ENCODE measurements at places on chromosomes 6 and 20. TPM values are rescaled to one million over a fixed set of nuclear protein-coding genes. Genes with fewer than 3 reads are reported as not detected.

- DNase-seq = no peak
These were observed 343.6 kb downstream of the FRK start for GRCh38 chr6:115717062-115717461.

- DNase-seq = no peak
These were observed 34.7 kb upstream of the LAMA4 start for GRCh38 chr6:112289038-112289566.

Gene CRISP2
- not detected for total RNA-seq

GRCh38 chr6:53178837-53179432 is 30.3 kb upstream of the GCM1 start:
- no peak for DNase-seq

DNA sequence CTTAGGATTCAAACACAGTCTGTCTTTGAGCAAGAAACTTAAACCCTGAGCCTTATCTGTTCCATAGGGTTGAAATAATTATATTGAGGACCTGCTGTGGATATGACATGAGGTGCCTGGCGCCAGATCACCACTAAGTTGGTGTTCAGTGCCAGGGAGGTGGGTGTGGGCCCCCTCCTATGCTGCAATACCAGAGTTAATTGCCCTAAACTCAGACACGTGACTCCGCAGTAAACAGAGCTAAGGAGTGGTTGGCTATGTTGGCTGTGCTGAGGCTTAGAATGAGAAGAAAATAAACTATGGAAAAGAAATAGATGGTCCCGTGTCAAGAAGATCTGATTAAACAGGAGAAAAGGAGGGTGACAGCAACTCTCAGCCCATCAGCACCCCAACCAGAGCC is 419.4 kb upstream of the JARID2 start:
- DNase-seq = no peak

Gene MATN4
- total RNA-seq = not detected

DNA sequence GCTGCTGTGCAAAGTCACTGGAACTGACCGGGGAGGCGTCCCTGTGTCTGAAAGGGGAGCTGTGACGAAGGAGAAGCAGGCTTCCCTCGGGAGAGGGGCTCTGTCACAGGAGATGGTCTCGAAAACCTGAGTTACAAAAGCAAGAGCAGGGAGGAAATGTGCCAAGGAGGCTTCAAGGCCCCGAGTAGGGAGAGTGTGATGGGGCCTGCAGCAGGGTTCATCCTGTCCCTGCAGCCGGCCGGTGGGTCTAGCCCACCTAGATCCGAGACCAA is 16.7 kb downstream of the DYNLT1 start:
- DNase-seq = no peak

DNA sequence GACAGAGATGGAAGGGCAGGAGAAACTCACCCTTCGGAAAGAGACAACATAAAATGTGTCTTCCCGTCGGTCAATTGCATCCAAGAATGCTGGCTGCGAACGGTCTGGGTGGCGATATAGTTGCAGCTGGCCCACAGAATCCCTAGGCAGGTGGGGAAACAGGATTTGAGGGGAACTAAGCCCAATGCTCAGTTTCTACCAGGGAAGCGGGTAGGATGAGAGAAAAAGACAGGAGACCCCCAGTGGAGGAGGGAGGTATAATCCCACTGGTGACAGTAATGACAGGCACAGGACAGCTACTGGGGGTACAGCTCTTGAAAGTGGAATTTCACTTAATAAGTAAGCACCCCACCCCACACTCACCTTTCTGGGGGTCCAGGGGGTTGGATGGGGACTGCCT is 7.5 kb upstream of the TNXB start:
- DNase-seq = no peak

Gene CLIC5
- total RNA-seq = 3.5 TPM

GRCh38 chr20:60630609-60631008 is 621.5 kb upstream of the CDH4 start:
- no peak for DNase-seq

DNA sequence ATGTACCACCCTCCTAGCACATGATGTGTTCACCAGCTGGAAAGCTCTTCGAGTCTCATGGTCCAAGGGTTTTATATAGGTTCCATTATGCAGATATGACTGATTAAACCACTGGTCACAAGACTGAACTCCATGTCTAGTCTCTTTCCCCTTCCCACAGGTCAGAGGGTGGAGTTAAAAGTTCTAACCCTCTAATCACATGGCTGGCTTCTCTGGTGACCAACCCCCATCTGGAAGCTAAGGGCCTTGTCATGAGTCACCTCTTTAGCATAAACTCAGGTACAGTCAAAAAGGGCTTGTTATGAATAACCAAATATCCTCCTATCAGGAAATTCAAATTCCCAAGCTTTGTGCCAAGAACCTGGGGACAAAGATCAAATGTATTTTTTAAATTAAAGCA is 52.0 kb upstream of the KLHL31 start:
- no peak for DNase-seq

GRCh38 chr6:72589096-72589495 is 32.8 kb upstream of the KCNQ5 start:
- no peak for DNase-seq

GRCh38 chr20:19121463-19121862 is 91.0 kb upstream of the SLC24A3 start:
- no peak for DNase-seq

Gene TCF15
- total RNA-seq = 0.07 TPM

DNA sequence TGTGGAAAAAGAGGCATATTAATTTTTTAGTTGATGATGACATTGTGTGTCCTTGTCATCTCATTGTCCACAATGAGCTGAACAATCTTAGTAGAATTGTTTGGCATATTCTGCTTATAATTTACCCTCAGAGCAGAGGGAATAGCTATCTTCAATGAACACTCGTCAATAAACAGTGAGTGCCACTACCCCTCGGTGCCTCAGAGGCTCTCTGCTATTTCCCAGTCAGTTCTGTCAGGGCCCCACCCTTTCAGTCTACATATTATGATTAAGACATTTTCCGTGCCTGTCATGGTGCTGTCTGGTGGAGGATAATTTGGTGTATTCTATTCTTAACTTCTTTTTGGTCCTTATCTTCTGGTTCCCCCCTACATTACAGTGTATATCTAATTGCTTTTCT is 31.2 kb downstream of the NUS1 start:
- DNase-seq = no peak

- DNase-seq = no peak
These were observed 118.4 kb upstream of the BTBD3 start for GRCh38 chr20:11799281-11799684.

DNA sequence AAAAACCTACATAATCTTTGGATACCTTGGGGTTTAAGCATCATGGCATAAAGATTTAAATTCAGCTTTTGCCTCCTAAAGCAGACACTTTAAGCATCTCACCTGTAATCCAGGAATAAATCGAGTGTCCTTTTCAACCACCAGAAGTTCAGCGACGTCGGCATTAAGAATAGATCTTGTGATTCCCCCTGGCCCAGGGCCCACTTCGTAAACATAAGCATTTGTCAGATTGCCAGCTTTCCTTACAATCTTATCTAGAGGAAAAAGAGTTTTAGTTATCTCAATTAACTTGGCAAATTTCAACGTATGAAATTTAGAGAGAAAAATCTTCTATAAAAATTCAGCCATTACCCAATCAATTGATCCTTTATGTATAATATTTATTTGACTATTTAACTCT is 3.2 kb downstream of the TFB1M start:
- no peak for DNase-seq

Gene RBPJL
- not detected for total RNA-seq

- no peak for DNase-seq
These were observed 135.5 kb downstream of the MYLK4 start for GRCh38 chr6:2615251-2615650.

Gene RARS2
- total RNA-seq = 31.6 TPM

Gene TPX2
- 16.0 TPM for total RNA-seq

DNA sequence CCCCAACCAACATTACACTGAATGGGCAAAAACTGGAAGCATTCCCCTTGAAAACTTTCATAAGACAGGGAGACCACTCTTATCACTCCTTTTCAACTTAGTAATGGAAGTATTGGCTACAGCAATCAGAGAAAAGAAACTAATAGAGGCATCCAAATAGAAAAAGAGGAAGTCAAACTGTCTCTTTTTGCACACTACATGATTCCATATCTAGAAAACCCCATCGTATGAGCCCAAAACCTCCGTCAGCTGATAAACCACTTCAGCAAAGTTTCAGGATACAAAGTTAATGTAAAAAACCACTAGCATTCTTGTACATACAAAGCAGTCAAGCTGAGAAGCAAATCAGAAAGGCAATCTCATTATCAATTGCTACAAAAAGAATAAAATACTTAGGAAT is 580.4 kb upstream of the PTCHD4 start:
- DNase-seq = no peak

- DNase-seq = peak; percentile 10
These were observed 763.2 kb upstream of the FLRT3 start for GRCh38 chr20:15100506-15101160.

- DNase-seq = no peak
These were observed 161.9 kb downstream of the DHX35 start for GRCh38 chr20:39124064-39124463.

GRCh38 chr6:75275067-75275466 is 9.5 kb downstream of the TMEM30A start:
- DNase-seq = no peak

Gene IL20RA
- total RNA-seq = 0.46 TPM

GRCh38 chr6:148289153-148289552 is 53.5 kb upstream of the SASH1 start:
- no peak for DNase-seq

GRCh38 chr20:437787-438486 is 24.4 kb downstream of the TBC1D20 start:
- DNase-seq = no peak

DNA sequence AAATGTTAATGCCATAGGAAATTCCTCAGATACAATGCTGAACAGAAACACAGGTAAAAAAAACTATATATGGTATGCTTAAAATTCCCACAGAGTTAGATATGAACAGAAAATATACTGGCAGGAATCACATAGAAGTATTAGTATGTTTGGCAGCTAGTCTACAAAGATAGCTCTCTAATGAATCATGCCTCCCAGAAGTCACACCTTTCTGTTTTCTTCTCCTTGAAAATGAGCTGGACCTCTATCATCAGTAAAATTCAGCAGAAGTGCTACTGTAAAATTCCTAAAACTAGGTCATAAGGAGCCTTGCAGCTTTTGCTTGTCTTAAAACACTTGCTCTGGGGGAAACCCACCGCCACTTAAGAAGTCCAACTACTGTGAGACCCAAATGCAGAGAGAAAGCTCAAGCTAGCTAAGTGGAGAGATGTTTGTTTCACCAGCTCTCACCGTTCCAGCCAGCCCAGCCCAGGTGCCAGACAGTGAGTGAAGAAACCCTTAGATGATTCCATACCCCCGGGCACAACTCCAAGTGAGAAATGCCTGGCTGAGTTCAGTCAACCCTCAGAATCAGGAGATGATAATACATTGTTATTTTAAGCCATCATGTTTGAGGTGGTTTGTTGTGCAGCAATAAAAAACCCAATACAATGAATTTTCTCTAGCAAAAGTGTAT is 43.0 kb downstream of the TSPYL4 start:
- peak; percentile 45 for DNase-seq

Gene GHRH
- not detected for total RNA-seq

Gene HTR1E
- total RNA-seq = not detected

- DNase-seq = no peak
These were observed 151.8 kb upstream of the HEY2 start for GRCh38 chr6:125597411-125598253.

- DNase-seq = no peak
These were observed 2.5 kb upstream of the FKBP5 start for GRCh38 chr6:35691027-35691824.

DNA sequence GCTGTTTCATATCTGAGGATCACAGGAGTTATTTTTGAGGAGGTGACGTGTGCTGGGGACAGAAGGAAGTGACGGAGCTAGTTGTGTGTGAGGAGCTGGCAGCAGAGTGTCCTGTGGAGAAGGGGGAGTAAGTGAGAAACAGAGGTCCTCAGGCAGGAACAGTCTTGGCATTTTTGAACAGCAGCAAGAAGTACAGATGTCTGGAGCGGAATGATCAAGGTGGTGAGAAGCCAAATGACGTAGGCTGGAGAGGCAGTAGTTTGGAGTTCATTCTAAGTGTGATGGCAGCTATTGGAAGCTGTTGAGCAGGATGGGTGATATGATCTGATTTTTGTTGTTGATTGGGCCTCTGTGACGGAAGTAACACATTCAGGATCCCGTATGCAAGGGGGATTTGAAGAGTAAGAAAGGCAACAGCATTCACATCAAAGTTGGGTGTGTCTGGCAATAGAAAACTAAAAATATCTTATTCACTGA is 52.3 kb downstream of the SOBP start:
- no peak for DNase-seq

- no peak for DNase-seq
These were observed 167.2 kb downstream of the ARID1B start for GRCh38 chr6:156944412-156944811.

- DNase-seq = no peak
These were observed 5.2 kb downstream of the DLGAP4 start for GRCh38 chr20:36311141-36311853.

Gene AKAP7
- total RNA-seq = 5.5 TPM

Gene VSX1
- not detected for total RNA-seq

DNA sequence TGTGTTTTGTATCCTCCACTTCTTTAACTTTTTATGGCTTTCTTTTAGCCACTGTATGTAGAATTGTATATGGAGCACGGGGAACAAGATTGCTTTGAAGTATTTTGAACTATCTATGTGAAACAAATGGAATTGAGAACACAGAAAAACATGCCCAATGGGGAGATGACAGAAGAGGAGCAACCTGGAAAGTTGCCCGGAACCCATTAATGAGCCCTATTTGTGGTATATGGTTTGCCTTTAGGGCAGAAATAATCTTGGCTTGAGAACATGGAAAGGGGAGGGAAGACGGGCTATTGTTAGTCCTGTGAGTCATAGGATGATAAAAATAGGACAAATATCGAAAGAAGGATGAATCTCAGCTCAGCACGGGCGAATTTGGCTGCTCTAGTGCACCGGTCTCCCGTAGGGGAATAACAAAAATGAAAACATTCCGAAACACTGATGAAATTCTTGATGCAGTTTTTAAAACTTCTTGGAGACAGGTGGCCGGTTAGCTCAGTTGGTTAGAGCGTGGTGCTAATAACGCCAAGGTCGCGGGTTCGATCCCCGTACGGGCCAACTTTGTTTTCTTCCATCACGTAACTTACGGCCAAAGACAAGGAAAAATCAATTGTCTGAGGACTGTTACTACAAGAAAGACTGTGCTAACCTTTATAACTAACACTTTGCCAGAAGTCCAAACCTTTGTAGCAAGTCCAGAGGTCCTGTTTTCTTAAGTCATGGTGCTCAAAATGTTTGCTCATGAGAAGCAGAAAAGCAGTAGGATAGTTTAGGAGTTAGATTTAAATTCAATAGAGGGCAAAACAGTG is 15.7 kb downstream of the HMGN4 start:
- DNase-seq = peak; percentile 65

Gene C20orf141
- total RNA-seq = not detected

Gene METTL24
- total RNA-seq = 1.2 TPM

- DNase-seq = no peak
These were observed 9.8 kb upstream of the ZBP1 start for GRCh38 chr20:57630061-57630460.

Gene MEI4
- total RNA-seq = 0.21 TPM
